ENCODE measurements at places on chromosomes 1 and 21.

DNA sequence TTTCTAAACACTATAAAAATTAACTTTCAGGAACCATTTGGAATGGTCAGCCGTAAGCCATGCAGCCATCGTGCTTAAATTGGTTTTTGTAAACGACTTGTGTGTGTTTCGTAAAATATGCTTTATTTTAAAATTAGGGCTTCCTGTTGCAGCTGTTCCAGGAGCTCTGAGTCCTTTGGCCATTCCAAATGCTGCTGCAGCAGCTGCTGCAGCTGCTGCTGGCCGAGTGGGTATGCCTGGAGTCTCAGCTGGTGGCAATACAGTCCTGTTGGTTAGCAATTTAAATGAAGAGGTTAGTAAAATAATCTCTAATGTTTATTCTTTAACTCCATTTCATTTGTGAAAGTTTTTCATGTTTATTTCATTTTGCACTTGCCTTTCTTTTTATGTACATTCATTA, 83.1 kb downstream of the PTBP2 start:
- DNase-seq: no peak

DNA sequence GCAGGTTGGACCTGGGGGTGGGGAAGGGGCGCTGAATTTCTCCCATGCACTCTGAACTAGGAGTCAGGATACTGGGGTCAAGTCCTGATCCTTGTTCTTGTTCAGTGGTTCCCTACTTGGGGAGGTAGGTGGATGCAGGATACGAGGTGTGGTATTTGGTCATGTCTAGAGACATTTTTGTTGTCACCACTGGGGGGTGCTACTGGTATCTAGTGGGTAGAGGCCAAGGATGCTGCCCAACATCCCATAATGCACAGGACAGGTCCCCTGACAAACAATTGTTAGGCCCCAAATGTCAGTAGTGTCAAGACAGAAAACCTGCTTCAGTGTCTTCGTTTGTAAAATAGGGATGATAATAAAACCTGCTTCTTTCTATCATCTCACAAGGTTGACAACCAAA, 259.0 kb upstream of the FOXD3 start:
- DNase-seq: no peak

DNA sequence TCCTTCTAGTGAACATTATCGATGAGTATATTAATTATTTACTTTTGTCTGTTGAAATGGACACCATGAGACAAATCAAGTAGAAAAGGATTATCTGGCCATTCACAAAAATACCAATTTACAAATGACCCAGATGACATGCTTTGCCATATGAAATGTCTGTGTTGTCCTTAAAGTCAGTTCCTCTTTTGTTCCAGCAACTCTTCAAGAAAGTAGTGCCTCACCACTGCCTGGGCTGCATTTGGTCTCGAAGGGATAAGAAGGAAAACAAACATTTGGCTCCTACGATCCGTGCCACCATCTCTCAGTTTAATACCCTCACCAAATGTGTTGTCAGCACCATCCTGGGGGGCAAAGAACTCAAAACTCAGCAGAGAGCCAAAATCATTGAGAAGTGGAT, 79.6 kb downstream of the RGL1 start:
- no peak for DNase-seq

DNA sequence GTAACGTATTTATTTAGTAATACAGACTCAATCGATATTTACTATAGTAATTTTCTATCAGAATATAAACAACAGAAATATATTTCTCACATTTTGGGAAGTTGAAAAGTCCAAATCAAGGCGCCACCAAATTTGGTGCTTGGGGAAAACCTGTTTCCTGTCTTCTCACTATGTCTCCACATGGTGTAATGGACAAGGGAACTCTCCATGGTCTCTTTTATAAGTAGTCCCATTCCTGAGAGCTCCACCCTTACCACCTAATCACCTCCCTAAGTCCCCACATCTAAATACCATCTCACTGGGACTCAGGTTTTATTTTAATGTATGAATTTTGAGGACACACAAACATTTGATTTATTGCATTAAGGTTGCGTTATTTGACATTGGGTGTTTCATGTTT, 848.0 kb downstream of the LTN1 start:
- DNase-seq: no peak

- DNase-seq: no peak
Measured at GRCh38 chr1:6365047-6365446, 28.5 kb downstream of the ACOT7 start.

GRCh38 chr1:200281201-200281835, 128.5 kb downstream of the ZNF281 start:
- DNase-seq: no peak

GRCh38 chr1:160134791-160135572, 16.4 kb upstream of the ATP1A4 start:
- DNase-seq: no peak

DNA sequence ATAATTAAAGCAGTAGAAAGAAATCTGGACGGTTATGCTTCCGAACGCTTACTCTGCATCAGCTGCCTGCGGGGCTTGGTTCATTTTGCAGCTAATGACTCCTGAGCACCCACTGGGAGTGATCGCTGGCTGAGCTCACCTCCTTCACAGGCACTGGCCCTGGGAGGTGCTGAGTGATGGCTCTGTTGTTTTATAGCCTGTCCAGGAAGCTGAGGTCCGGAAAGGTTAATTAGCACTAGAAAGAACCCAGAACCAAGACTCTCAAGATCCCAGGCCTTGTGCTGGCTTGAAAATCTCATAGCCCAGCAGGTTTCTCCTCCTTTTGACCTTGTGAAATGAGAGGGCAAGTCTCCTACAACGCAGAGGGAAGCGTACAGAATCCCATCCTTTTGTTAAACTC, 226.2 kb downstream of the AJAP1 start:
- DNase-seq: no peak

- peak; percentile 78 for DNase-seq
Measured at GRCh38 chr1:231240883-231241735, at the start of gene GNPAT. TSS of gene GNPAT (plus strand) at chr1:231241212. CDS start at chr1:231241379, 167 bp downstream.

- DNase-seq: no peak
Measured at GRCh38 chr21:35256468-35256988, 207.4 kb upstream of the RUNX1 start.

GRCh38 chr1:158998781-158999161, 10.9 kb upstream of the IFI16 start:
- DNase-seq: no peak

GRCh38 chr21:15543473-15543872, 186.3 kb upstream of the USP25 start:
- no peak for DNase-seq

GRCh38 chr1:107879927-107880326, 85.1 kb downstream of the VAV3 start:
- DNase-seq: no peak

DNA sequence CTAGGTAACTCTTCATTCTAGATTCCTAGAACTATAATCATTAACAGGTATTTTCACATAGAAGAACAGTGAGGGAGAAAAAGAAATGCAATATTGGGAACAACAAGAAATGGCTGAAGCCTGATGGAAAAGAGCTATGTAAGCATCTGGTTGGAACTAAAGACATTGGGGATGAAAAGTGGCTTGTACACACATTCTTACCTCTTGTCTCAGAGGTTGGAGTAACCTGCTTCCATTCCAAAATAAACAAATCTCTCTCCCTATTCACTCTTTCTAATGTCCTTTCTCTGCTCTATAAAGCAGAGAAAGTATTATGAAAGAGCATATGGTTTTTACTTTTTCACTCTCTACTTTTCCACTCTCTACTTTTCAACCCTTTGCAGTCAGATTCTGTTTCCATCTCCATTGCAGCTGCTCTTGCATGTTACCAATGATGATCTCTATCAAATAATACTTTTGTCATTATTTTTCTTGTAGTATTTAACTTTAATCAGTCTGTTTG, 37.5 kb downstream of the CMPK1 start:
- DNase-seq: no peak

- DNase-seq: no peak
Measured at GRCh38 chr1:32709476-32709875, 6.9 kb upstream of the SYNC start.

DNA sequence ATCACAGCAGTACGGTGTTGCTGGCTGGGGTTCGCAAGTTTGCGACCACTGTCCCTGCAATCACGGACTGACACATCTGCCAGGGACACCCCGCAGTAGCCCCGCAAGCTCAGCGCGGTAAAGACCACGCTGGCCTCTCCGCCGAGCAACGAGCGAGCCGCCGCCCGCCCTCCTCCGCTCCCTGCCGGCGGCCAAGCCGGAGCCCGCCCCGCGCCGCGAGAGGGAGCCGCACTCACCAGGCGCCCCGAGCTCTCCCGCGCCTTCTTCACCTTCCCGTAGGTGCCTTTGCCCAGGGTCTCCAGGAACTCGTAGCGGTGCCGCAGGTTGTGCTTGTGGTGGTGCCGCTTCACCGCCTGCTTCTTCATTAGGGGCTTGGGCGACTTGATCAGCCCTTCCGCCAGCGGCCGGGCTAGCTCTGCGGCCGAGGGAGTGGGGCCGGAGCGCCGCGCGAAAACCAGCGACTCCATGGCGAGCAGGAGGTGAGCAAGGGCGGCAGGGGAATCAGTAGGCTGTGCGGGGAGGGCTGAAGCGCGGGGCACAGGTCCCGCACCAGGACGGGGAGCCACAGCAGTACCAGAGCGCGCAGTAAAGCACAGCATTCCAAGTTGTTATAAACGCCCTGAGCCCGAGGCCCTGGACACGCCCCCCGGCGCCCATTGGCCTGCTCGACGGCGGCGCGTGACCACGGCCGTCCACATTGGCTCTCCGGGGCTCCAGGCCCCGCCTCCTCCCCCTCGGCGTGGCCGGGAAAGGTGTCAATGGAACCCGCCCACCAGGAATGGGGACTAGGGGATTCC, at the start of gene NUAK2:
Gene NUAK2 (minus strand): TSS at position 584 of the 797 bp plus-strand sequence. CDS start 117 bp downstream, at position 467.
- DNase-seq: peak; percentile 89

DNA sequence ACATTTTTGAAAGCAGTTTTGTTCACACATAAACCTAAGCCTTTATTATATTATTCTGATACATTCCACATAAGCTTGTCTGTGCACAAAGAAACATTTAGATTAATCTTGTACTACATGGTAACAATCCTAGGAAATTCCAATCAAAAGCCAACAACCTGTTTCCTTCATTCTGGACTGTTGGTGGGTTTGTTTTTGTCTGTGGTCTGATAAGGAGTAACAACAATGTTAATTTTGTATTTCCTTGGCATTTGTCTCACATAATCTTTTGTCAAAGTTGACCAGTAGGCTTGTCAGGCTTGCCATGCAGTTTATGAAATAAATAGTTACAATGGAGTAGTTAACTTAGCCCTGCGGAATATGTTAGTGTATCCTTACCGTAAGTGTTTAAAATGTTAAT, 183.3 kb downstream of the DHRS3 start:
- DNase-seq: no peak

- no peak for DNase-seq
Measured at GRCh38 chr1:160570840-160571239, 8.5 kb downstream of the CD84 start.

GRCh38 chr1:35886577-35887431, 3.8 kb downstream of the AGO1 start:
- no peak for DNase-seq

- no peak for DNase-seq
Measured at GRCh38 chr1:25140073-25140797, 92.1 kb downstream of the SYF2 start.

- DNase-seq: no peak
Measured at GRCh38 chr1:48757363-48757762, 19.3 kb downstream of the BEND5 start.

GRCh38 chr1:232630894-232631195, 912 bp upstream of the SIPA1L2 start:
- no peak for DNase-seq

DNA sequence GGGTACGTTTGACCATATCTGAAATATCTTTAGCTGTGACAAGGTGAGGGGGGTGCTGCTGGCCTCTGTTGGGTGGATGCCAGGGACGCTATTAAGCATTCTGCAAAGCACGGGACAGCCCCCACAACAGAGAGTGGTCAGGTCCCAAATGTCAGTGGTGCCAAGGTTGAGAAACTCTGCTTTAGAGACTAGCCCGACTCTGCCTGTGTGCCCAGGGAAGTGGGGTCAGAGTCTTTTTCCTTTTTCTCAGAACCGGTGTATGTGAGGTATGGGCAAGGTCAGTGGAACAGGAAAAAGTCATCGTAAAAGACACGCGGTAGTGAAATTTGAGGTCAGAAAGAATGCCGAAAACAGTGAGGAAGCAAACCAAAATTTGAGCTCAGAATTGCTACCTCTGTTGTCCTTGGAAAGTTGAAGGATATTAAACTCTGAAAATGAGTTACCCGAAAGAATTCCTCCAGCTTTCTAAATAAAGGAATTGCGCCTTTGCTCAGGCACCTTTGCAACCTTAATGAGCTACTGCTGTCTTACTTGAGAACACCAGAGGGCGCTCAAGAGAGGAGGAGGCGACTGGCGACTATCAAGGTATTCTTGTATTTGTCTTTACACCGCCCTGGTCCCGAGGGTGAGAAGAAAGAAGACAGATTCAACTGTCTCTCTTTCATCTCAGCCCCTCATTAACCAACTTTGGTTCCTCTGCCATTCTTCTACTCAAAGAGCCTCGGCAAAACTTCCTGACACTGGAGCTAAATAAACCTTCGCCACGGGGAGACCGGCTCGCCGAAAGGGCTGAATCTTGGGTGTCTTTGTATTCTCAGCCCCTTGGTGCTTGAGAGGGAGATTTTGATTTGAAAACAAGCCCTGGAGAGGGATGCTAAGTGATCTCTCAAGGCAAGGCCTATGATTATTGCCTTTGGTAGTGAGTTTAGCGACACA, 85.4 kb upstream of the OLIG2 start:
- DNase-seq: no peak

DNA sequence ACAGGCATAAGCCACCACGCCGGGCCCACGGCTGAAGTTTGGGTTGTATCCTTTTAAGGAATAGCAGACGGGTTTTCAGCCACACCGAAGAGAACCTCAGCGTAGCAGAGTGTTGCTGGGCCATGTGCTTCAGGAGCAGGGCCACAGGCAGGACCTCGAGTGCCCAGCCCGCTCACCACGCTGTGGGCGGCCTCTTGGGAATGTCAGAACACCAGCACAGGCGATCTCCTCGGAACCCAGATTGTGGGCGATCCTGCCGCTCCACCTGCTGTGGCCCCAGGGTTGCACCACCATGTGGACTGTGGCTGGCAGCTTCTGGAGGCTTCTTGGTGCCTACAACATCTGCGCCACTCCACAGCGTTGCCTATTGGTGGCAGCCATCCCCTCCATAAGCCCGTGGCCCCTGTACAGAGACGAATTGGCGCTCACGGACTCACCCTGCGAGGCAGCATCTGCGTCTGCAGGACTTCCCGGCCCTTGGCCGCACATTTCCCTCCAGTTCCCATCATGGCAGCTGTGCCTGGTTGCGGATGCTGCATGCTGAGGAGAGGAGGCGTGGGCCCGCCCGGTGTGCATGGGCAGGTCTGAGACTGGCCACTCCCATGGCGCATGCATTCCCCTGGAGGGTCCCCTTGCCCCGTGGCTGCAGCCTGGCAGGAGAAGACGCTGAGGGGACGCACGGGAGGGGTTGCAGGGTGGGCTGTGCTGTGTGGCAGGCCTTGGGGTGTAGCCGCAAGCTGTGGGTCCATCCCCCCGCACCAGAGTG, 69.3 kb downstream of the SKI start:
- DNase-seq: no peak

- DNase-seq: no peak
Measured at GRCh38 chr1:109954041-109954512, 30.5 kb upstream of the AHCYL1 start.

GRCh38 chr1:102836991-102837390, 271.3 kb downstream of the COL11A1 start:
- no peak for DNase-seq

- no peak for DNase-seq
Measured at GRCh38 chr1:98264727-98265126, 343.9 kb upstream of the DPYD start.

GRCh38 chr1:204483791-204484190, 10.8 kb downstream of the PIK3C2B start:
- no peak for DNase-seq

GRCh38 chr1:211588711-211589110, 9.8 kb upstream of the SLC30A1 start:
- DNase-seq: no peak
